ENCODE measurements at places on chromosomes 1 and 21. TPM values are rescaled to one million over a fixed set of nuclear protein-coding genes. Genes with fewer than 3 reads are reported as not detected.

DNA sequence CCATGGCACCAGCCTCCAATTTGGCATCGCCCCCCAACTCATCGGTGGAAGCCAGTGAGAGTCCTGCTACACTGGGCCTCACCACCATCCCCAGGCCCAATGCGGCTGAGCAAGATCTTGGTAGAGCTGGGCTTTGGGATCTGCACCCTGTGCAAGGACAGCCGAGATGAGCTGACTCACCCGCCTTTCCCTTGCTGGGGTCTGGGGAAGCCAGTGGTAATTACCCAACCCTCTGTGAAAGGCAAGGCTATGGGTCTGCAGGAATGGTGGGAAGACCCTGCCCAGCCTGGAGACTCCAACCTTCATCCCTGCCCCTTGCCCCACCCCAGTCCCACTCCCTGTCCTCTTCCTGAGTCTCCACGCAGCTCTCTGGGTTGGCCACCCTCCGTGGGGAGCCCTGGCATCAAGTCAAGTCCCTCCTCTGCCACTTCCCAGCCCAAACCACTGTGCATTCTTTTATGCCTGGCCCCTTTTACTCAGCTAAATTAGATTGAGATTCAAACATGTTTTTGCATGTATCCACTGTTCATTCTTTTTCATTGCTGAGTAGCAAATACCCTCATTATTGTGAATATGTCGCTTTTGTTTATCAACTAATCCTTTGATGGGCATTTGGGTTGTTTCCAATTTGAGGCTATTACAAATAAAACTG, 8.8 kb downstream of the SMCP start:
- ATAC-seq = no peak

GRCh38 chr1:64675718-64676345, 69.0 kb upstream of the RAVER2 start:
- ATAC-seq = no peak

GRCh38 chr1:3000671-3001470, 20.4 kb upstream of the ACTRT2 start:
- no peak for ATAC-seq

GRCh38 chr21:45709173-45709572, 65.6 kb downstream of the PCBP3 start:
- ATAC-seq = no peak

GRCh38 chr1:172999349-172999748, 51.4 kb downstream of the TNFSF18 start:
- no peak for ATAC-seq

GRCh38 chr1:58465825-58466629, 80.5 kb downstream of the OMA1 start:
- no peak for ATAC-seq

GRCh38 chr1:65104854-65105534, 43.0 kb upstream of the AK4 start:
- ATAC-seq = no peak

GRCh38 chr1:119713749-119714456, 2.2 kb downstream of the PHGDH start:
- no peak for ATAC-seq

DNA sequence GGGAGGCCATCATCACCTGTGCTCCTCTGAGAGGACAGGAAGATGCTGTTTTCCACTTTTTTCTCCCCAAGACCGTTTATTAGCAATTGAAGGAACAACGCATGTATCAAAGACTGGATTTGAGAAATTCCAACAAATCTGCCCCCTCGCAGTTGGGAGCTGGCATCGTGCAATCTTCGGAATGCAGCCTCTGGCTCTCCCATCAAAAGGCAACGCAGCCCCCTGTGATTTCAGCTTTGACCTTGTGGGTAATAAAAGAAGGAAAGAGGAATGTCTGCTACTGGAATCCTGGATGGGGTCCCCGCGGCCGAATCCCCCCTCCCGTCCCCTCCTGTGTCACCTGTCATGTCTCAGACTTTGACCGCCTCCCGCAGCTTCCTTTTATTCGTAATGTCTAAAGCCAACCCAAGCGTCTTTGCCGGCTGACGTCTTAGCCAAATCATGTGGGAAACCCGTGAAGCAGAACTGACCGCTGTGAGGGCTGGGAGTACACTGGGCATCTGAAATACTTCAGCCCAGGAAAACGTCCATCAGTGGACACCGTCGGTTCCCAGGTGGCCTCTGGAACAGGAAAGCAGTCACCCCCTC, 101.5 kb downstream of the WDR4 start:
- ATAC-seq = no peak

DNA sequence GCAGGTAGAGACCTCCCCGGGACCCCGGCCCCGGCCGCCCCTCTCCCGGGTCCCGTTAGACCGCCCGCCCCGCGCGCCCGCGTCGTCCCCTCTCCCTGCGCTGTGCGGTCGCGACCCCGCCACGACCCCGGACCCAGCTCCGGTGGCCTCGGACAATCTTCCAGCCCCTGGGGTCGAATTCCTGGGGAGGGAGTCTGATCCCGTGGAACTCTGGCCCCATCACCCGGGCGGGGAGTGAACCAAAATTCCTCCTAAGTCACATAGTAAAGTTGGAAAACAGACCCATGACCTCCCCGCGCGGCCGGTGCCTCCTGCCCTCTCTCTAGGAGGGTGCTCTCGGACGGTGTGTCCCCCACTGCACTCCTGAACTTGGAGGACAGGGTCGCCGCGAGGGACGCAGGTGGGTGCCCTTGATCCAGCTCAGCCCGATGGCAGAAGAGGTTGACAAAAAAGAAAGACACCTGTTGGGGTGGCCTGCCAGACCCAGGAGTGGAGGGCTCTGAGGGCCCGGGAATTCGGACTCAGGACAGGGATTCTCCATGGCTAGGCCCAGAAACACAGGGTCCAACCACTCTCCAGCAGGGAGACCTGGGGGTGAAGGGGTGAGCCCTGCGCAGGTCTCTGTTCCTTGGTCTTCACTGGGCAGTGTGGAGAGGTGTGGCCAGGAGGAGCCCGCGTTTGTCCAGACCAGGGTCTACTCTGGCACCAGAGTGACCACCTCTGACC, 451 bp downstream of the ADAMTSL4 start:
- ATAC-seq = no peak

DNA sequence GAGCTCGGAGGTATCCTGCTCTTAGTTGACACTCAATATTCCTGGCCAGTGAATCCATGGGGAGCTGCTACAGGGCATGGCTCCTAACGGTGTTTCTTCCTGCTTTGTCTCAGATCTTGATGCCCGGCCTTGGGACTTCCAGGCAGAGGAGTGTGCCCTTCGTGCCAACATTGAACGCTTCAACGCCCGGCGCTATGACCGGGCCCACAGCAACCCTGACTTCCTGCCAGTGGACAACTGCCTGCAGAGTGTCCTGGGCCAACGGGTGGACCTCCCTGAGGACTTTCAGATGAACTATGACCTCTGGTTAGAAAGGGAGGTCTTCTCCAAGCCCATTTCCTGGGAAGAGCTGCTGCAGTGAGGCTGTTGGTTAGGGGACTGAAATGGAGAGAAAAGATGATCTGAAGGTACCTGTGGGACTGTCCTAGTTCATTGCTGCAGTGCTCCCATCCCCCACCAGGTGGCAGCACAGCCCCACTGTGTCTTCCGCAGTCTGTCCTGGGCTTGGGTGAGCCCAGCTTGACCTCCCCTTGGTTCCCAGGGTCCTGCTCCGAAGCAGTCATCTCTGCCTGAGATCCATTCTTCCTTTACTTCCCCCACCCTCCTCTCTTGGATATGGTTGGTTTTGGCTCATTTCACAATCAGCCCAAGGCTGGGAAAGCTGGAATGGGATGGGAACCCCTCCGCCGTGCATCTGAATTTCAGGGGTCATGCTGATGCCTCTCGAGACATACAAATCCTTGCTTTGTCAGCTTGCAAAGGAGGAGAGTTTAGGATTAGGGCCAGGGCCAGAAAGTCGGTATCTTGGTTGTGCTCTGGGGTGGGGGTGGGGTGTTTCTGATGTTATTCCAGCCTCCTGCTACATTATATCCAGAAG, 16.7 kb downstream of the ALX3 start:
- ATAC-seq = peak; percentile 62

DNA sequence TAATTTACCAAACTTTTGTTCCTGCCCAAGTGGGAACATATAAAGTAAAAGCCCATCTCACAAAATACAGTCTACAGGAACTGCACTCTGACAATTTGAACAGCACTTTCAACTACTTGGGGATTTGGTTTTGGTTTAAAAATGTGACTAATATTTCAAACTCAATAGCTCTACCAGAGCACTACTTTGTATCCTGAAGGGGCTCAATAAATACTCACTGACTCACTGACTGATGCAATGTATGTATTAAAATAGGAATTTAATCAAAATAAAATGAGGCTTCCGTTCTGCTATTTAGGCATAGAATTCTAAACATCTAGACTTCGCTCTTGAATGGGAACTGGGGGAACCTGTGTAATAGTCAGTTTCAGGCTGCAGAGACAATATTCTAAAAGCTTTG, 21.9 kb downstream of the EFCAB14 start:
- no peak for ATAC-seq

- ATAC-seq = peak; percentile 37
Observed at GRCh38 chr1:44031252-44032169, at the start of gene SLC6A9. SLC6A9 (minus strand) TSS chr1:44031462; CDS start chr1:44024277, 7,185 bp downstream.

DNA sequence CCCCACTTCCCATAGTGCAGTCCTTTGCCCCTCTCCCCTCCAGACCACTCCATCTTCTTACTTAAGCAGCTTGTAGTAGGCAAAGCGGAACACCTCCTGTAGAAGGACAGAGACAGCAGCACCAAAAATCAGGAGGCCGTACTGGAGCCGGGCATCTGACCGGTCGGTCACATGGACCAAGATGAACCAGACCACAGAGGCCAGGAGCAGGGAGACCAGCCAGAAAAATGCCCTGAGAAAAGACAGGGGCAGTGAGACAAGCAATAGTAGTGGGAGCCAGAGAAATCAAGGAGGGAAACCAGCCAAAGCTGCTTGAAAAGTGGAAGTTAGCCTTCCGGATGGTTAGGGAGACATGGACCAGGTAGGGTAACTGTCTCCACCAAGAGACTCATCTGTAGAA, 920 bp downstream of the APH1A start:
- ATAC-seq = no peak

- ATAC-seq = no peak
Observed at GRCh38 chr1:245855846-245856730, 651.0 kb downstream of the SMYD3 start.

DNA sequence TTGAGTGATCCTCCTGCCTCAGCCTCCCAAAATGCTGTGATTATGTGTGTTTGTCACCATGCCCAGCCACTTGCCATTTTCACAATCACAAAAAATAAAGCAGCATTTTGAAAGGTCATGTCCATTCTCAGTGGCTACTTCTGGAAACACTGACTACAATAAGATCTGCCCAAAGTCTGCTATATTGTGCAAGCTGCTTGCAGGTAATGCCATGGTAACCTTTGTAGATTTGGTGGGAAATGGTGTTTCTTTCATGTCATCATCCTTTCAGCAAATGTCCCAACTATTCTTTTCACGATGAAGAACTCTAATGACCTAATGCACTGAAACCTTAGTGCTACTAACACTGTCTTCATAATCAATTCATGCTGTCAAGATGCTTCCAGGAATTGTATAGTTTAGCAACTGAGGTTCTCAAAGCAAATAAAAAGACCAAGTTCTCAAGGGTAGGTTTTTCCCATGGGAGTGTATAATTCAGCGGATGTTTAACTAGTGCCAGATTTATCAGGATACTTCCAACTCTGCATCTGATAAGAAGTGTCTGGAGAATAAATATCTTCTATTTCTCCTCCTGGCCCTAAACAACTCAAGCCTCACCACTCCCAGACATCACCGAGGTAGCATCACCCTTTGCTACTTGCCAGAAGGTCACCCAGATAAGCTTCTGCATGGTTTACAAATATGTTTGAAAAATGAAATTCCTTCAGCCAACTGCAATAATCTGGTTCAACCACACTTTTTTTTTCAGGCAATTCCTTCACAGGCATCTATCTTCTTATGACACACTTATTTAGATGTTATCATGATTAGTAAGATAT, 132.0 kb upstream of the ZC3H11B start:
- ATAC-seq = no peak

DNA sequence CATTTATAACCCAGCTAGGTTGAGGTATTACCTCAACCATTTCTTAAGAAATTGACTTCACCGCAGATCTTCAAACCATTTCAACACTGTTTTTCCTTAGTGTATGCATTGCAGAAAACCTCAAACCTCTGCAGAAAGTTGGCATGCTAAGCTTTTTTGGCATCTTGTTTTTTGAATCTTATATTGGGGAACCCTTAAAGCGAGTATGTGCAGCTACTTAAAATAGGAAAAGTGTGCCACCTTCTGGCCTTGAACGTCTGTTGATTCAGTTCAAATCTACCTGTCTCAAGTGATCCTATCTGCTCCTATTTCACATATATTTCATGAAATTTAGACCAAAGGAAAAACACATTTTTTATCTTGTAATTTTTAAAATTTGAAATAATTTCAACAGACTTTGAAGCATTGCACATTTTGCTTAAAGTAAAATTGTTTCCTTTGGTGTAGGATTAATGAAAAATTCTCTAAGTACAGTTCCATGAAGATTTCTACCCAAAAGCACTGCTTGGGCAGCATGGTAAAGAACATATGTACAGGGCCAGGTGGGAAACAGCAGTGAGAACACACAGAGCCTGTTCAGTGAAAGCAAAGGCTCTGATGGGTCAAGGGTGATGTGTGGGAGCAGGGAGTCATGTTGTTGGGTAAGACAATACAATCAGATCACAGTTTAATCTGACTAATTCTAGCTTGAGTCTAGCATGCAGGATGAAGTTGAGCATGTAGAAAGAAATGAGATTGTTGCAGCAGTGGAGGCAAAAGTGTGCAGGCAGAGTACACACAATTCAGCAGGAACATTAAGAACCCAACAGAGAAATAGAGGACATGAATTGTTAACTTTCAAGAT, 17.2 kb downstream of the HENMT1 start:
- ATAC-seq = peak; percentile 54

DNA sequence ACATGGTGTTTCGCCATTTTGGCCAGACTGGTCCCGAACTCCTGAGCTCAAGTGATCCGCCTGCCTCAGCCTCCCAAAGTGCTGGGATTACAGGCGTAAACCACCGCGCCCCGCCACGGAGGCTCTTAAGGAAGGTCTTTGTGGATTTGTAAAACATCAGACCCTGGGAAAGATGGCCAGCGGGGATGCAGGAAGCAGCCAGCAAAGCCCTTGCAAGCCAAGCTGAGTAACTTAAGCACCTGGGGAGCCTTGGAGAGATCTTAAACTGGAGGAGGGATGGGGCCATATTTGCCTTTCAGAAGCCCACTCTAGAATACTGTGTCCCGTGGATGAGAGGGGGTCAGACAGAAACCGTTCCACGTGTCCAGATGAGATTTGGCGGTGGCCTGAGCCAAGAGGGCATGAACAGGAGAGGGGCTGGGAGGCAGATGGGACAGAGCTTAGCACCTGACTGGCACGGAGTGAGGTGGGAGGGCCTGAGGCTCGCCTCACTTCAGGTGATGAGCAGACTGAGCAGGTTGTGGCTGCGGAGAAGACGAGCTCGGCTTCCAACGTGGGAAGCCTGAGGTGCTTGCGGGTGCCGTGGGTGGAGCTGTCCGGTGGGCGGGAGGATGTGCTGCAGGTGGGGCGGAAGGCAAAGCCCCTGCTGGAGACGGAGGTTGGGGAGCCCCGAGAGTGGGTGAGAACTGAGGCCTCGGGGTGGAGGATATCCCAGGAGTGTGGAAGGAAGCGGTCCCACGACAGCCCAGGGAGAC, 11.7 kb downstream of the C1orf216 start:
- no peak for ATAC-seq

GRCh38 chr1:207867136-207868109, 43.5 kb downstream of the CD34 start:
- ATAC-seq = no peak

Gene LRRC71
- not detected for total RNA-seq

Gene UBXN11
- total RNA-seq = 9.1 TPM

Gene TEX35
- total RNA-seq = not detected

Gene SHE
- total RNA-seq = 12.8 TPM

Gene OR2L13
- not detected for total RNA-seq

Gene OR2T29
- total RNA-seq = not detected

Gene KIAA1614
- 30.9 TPM for total RNA-seq

Gene IQGAP3
- 0.27 TPM for total RNA-seq

Gene GJA9
- not detected for total RNA-seq

Measured in gastroesophageal sphincter (tissue), 4 donors.